ENCODE measurements at places on chromosomes 2 and 18.

GRCh38 chr2:100216015-100216414 is 73.6 kb upstream of the AFF3 start:
- no peak for DNase-seq

DNA sequence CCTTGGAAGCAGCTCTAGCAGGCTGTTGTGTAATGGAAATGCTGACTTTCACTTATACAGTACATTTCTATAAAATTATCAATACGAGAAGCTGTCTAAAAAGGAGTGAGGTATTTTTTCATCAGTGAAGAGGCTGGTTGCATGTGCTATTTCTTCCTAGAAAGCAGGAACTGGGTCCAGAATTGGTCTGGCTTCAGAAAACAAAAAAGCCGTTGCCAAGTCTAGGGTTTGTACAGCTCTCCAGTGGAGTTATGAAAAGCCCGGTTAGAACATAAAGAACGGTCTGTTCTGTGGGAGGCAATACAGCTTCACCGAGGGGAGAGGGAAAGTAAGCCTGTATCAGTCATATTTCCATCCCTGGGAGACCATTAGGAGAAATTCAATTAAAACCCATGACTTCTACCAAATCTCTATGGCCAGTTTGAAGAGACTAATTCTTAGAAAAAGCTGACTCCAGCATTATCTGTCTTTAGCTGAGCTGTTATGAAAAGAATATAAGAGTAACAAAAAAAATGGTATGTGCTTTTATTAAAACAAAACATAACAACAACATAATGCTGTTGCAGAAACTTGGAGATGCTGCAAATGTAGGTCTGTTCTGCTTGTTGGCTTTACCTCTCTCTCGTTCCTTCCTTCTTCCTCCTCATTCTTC is 217.0 kb downstream of the CMPK2 start:
- DNase-seq = peak; percentile 40

DNA sequence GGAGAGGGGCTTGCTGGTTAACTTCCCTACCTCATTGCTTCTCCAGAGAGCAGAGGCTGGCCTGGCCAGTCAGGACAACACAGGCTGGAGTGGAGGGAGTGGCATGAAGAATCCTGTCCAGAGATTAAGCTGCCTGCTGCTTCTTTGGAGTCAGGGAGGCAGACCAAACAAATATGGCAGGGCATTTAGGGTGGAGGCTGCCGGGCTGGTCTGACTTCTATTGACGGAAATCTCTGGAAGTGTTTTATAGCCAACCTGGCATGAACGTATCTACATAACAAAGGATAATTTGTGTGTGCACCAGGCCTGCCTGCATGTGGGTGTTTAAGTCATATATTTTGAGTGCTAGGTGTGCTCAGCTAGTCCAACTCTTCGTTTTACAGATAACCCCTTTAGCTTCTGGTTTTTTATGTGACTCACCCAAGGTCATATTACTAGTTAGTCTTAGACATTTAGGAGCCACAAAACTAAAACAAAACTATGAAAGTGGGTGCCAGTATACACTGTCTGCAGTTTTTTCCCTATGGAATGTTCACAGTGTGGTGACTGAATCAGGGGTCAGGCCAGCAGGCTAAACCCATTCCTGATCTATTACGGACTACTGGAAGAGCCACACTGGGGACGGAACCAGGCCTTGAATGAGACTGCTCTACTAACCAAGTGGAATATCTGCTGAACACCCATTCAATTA is 5.5 kb downstream of the NPC1 start:
- DNase-seq = no peak

- DNase-seq = no peak
Measured at GRCh38 chr2:162317058-162317742, 1.3 kb downstream of the IFIH1 start.

DNA sequence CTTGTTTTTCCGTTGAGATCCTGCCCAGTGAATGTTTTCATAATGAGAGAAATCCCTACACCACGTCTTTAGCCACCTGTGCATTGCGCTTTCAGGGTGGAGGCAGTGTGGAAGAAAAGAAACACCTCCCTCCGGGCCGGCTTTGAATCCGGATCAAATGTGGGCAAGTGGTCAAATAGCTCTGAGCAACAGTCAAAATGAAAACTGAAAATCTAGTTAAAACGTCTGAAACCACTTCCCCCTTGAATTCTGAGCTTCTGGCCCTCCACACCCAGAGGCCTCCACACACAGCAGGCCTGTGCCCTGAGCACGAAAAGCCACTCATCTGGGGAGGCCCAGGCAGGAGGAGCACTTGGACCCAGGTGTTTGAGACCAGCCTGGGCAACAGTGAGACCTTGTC is 263.6 kb upstream of the SALL3 start:
- DNase-seq = no peak

DNA sequence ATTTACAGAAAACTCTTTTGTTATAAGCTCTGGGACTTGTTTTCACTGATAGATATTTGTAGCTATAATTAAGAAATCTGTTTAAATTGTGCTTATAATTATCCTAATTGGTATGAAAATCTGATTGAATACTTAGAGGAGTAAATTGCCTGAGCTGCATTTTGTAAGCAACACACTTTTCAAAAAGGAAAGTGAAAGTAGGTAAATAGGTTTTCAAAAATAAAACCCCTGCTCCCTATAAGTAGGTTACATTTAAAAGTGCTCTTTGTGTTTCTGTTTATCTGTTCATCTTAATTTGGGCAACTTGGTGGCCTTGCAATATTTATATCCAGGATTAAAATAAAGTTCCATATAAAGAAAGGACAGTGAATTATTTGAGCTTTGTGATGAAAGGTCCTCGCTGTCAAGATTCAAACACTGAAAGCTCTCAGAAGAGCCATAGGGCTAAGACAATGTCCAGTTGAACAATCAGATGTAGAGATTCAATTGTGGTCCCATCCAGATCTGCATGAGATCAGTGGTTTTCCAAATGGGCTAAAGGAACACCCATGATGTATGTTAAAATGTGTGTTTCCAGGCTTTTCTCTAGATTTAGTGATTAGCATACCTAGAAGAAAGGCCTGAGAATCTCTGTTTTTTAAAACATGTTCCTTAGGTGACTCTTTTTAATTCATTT is 371.6 kb downstream of the RPRM start:
- DNase-seq = no peak

DNA sequence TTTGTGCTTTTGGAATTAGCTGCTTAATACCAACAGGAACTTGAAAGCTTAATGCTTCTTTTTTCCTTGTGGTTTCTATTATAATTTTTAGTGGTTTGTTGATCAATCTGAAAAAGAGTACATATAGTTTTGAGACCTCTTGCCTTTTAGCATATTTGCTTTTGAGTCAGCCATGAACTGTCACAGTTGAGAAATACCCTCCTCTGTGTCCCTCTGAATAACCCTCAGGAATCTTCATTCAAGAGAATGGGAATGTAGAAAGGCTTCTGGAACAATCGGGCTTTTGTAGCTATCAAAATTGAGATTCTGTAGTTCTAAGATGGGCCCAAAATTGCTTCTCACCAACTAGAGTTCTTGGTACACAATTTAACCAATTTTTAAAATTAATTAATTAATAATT is 451.1 kb upstream of the TRIB2 start:
- DNase-seq = no peak

GRCh38 chr2:207724113-207724512 is 12.7 kb downstream of the CCNYL1 start:
- DNase-seq = no peak

- no peak for DNase-seq
Measured at GRCh38 chr2:241156971-241157441, 6.7 kb downstream of the PPP1R7 start.

GRCh38 chr2:18063826-18064470 is 185.5 kb downstream of the KCNS3 start:
- no peak for DNase-seq

DNA sequence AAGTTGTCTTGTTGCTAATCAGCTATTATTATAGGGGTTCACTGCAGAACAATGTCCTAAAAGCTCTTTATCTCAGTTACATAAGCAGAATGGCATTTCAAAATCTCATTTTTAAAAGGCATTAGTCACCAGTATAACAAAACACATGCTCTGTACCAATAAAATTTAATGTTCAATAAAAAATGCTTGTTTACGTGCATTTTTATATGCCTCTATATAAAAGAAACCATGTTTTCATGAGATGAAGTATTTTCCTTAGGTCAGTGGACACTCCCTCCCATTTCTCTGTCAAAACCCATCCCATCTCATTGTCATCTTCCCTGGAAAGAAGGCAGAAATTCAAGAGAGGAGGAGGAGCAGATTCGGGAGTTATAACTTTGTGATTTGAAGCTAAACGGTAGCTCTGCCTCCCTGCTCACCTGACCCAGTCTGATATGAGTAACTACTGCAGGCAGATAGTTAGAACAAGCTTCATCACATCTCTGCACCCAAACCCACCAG is 231.9 kb upstream of the SIX2 start:
- no peak for DNase-seq

- no peak for DNase-seq
Measured at GRCh38 chr2:44618251-44619023, 256.7 kb downstream of the CAMKMT start.

GRCh38 chr2:7517851-7518250 is 600.6 kb downstream of the RNF144A start:
- DNase-seq = no peak

GRCh38 chr18:45687621-45688020 is 36.4 kb upstream of the SLC14A1 start:
- DNase-seq = no peak

- no peak for DNase-seq
Measured at GRCh38 chr2:124867247-124867646, 842.2 kb downstream of the CNTNAP5 start.

DNA sequence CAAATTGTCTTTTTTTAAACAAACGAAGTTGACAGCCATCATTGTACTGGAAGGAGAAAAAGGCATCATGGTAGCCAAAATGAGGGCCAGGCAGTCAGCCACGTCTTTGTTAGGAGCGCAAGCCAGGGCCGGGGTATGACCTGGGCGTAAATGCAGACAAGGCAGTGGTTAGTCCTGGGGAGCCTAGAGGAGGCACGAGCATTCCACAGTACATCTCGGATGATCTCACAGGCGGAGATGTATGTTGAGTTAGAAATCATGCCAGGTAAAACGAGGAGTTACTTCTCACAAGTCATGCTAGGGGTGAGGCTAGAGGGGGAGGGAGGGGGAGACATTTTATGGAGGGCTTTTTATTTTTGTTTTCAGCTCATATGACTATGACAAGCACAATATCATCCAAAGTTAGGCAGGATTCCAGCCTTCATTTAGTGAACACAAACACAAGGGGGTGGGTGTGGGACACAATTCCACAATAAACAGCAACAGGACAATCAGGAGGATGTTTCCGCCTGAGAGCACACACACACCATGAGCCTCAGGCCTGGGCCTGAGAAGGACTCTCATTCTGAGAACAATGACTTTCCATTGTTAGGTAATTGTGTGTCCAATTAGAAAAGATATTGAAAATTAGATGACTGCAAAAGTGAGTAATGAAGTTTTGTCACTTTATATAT is 64.4 kb upstream of the PGAP1 start:
- DNase-seq = no peak

DNA sequence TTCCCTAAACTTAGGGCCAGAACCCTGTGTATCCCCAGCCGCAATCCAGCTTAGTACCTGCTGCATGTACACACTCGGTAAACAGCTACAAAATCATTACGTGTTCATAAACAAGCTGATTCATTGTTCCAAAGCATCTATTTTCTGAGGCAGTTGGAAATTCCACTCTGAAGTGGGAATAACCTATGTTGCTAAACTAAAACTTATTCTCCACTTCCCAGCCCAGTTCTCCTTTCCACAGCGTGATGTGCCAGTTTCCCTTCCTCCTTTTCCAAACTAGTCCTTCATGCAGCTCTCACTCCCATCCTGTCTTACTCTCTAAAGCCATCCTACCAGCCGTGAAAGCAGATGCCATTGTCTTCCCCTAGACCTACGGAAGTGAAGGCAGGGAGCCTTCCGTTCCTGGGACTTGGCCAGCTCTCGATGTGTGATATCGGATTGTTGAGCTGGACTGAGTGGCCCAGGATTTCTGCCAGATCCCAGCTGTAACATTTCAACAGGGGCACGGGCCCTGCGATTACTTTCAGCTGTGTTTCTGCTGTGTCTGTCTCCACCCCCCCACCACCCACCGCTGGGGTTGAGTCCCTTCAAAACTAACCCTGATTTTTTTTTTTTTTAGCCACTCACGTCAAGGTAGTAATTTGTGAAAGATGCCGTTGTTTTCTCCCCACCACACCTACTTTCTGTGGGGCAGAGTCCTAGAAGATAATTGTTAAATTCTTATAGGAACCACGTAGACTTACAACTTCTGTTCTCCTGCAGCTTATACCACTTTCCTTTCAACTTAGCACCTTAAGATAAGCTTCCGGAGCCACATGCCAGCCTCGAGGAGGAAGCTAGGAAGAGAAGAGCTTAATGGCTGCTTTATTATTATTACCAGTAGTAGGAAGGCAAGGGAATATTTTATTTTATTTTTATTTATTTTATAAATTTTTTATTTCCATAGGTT is 100.9 kb downstream of the CRIM1 start:
- DNase-seq = peak; percentile 55

DNA sequence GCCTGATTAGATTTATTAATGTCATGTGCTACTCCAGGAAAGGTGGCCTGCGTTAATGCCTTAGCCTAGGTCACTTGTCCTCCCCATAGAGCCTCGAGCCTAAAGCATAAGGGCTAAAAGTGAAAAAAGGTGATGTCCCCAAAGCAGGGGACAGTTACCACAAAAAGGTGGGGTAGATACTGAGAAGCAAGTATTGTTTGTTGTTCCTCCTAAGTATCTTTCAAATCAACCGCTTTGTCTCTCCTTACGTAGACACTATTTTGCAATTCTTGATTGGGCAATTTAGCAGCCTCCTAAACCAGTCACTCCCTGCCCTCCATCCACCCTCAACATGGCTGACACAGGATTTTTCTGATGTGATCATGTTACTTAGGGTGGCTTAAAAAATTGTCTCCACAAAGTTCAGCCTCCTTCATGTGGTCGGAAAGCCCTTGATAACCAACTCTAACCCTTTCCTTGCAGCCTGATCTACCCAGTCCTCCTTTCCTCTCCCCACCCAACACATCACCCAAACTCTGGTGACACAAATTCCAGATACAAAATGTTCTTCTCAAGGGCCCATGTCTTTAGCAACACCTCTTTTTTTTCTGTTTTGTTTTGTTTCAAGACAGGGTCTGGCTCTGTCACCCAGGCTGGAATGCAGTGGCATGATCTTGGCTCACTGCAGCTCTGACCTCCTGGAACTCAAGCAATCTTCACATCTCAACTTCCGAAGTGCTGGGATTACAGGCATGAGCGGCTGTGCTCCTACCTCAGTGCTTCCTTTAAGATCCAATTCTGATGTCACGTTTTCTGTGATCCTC is 6.9 kb downstream of the INHA start:
- DNase-seq = no peak

DNA sequence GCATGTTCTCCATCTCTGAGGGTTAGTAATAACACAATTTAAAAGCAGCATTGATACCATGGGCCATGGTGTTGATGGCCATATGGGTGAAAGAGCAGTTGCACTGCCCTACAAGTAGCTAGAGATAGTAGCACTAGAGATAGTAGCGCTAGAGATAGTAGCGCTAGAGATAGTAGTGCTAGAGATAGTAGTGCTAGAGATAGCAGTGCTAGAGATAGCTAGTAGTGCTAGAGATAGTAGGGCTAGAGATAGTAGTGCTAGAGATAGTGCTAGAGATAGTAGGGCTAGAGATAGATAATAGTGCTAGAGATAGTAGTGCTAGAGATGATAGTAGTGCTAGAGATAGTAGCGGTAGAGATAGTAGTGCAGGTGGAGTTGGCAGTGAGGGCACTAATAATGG is 39.5 kb upstream of the KLHL14 start:
- DNase-seq = no peak

Measured in muscle of arm (tissue), 14 donors.